ENCODE measurements at places on chromosomes 4 and X.

DNA sequence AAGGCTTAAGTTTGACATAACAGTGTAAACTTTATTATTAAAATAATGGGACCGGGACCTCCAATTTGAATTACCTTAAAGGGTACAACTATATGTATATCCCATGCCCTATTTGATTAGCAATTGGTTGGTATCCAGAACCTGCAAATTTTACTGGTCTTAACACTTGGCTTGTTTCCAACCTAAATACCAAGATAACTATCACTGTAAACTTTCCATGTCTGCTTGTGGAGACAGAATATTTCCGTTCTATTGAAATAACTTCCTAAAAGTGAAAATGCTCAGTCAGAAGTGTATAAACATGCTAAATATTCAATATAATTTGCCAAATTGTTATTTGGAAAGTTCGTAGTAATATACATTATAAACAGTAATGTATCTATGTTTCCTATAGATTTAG, 154.0 kb downstream of the TMEM47 start:
- no peak for DNase-seq

DNA sequence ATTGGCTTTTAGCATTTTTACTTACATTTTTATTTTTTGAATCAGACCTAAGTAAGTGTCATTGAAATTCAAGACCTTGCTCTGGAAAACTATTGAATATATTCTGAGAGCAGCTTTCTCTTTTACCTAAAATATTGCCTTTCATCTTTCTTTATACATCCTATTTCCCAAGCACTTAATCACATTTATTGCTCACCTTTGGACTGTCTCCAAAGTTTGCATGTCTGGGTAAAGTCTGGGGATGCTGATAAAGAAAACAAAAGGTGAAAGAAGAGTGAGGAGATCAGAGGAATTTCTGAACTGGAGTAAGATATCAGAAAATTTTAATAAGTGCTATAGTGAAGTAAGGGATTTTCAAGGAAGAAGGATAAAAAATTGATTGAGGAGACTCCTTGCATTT, 308.5 kb upstream of the AADAT start:
- no peak for DNase-seq

- no peak for DNase-seq
Observed at GRCh38 chr4:111842336-111842735, 302.9 kb upstream of the FAM241A start.

DNA sequence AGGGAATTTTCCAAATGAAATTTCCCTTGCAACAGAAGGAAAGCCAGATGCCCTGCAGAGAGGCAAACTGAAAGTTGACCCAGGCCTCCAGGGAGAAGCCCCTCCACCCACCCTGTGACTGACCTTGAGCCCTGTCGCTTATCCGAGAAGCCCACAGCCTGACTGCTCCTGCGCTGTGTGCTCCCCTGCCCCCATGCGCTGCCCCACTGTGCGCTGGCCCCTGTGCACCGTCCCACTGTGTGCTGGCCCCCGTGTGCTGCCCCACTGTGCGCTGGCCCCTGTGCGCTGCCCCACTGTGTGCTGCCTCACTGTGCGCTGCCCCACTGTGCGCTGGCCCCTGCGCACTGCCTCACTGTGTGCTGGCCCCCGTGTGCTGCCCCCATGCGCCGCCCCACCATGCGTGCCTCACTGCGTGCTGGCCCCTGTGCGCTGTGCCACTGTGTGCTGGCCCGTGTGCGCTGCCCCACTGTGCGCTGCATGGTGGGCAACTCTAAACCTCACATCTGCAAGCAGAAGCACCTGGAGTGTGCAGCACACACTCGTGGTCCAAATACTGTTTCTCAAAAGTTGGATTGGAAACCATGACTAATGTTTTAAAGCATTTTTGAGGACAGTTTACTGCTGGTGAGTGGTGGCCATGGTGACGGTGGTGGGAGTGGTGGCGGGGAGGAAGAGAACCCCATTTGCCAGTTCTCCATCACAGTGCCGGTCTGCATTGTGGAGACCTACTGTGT, 8.3 kb upstream of the GRPEL1 start:
- DNase-seq = no peak

- DNase-seq = no peak
Observed at GRCh38 chrX:20060961-20061748, 55.6 kb downstream of the MAP7D2 start.

DNA sequence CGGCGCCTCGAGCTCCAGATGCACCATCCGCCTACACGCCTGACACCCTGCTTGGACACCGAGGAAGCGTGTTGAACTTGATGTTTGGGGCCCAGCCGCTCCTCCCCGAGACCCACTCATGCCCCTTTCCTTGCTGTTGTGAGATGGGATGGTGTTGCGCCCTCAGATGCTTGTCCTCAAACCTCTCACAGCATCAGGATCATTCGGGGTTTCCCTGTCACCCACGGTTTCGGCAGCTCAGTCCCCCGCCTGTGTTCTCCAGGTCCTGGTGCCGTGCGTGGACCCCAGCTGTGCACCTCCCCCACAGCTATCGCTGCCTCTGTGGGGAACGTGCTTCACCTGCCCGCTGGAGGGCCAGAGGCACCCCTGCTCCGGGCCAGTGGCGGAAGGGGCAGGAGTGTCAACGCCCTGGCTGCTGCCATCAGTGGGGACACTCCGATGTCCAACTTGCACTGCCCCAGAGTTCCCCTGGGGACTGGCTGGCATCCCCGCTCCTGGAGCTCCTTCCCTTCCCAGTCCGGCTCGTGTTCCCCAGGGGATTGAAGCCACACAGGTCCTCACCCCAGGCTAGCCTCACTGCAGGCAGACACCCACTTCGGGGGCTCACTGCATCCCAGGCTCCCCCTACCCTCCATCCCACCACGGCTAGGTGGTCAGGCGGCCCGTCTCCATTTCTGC, 82.3 kb upstream of the ADRA2C start:
- DNase-seq = no peak

- DNase-seq = no peak
Observed at GRCh38 chr4:56973336-56973735, 4.1 kb downstream of the NOA1 start.

Data from activated CD4-positive, alpha-beta T cell treated with anti-CD3 and anti-CD28 coated beads, Interleukin-2, amount 50 U/mL, for 1 hour (primary cell).